ENCODE measurements at places on chromosomes 12 and 14.
A peak's percentile ranks its signal among the peaks of the same experiment; 100 is the strongest.

GRCh38 chr12:104295954-104296353, 7.6 kb upstream of the EID3 start:
- no peak for DNase-seq

GRCh38 chr14:22781301-22781991, 15.0 kb downstream of the OXA1L start:
- no peak for DNase-seq

GRCh38 chr12:80032946-80033345, 66.4 kb upstream of the OTOGL start:
- DNase-seq: no peak

DNA sequence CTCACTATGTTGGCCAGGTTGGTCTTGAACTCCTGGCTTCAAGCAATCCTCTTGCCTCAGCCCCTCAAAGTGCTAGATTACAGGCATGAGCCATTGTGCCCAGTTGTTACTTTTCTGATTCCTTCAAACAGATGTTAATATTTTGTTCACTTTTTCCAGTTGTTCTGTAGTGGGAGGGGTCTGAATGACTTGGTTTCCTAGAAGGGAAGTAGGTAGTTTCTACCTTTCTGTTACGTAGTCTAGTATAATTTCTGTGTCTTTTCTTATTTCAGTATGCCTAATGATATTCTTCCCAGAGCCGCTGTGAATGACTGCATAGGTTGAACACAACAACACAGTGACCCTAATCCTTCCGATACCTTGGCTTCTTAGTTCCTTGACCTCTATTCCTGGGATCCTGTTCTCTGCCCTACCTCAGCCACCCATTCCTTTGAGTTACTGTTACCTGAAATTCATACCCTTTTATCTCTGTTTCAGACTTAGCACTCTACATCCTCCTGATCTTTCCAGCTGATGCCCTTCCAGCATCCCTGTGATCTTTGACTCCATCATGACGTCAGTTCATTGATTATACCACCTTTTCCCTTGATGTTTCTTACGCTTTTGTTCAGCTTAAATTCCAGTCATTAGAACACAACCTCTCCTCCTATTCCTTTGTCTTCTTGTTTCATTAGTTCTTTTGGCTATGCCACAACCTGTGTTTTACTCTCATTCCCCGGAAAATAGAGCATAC, 33.3 kb downstream of the RCOR1 start:
- DNase-seq: no peak

DNA sequence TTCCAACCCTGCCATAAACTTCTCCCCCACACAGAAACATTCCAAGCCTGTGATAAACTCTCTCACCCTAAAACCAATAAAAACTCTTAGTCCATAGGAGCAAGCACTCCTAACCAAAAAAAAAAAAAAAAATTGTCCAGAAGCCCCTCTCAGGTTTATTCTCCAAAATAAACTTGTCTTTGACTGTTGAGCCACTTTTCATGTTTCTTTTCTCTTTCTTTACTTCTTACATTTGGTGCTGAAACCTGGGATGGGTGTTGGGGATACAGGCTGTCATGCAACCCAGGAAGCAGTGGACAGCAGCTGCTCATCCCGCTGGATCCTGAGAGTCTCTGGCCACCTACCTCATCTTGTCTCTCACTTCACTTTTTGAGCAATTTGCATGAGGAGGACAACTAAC, 2.0 kb upstream of the ADAM20 start:
- DNase-seq: no peak

GRCh38 chr12:98090731-98091130, 424.7 kb upstream of the TMPO start:
- no peak for DNase-seq

- peak; percentile 77 for DNase-seq
Observed at GRCh38 chr12:25458047-25458552, 95.0 kb downstream of the LMNTD1 start.

GRCh38 chr14:80770114-80770908, 171.2 kb downstream of the CEP128 start:
- DNase-seq: no peak

GRCh38 chr12:15602051-15602672, 187.0 kb downstream of the EPS8 start:
- no peak for DNase-seq

- no peak for DNase-seq
Observed at GRCh38 chr12:93812626-93813025, 135.5 kb downstream of the CRADD start.

- DNase-seq: no peak
Observed at GRCh38 chr12:80912901-80913770, 24.6 kb downstream of the LIN7A start.

DNA sequence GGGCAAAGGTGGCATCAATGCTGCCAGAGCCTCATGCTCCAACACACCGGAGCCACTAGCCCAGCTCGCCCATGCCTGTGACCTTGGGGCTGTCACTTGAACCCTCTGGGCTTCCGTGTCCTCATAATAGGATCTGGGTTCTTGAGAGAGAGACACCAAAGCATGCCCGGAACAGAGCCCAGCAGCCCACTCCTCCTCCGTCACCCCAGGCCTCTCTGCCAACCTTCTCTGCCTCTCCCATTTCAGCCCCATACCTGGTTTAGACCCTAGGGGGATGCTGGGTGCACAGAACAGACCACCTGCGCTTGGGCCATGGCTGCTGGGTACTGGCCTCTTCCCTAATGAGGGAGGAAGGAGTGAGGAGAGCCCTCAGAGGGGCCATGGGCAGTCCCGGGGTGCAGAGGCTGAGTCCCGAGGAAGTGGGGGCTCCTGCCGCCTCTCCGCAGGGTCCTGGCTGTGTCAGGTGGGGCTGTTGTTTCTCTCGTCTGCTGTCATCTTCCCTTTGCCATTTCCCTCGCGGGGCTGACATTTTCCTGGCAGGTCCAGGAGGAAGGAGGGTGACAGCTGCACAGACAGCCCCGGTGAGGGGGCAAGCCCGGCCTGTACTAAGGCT, 172.4 kb upstream of the RTL1 start:
- no peak for DNase-seq

- DNase-seq: no peak
Observed at GRCh38 chr14:73457924-73458182, 493 bp downstream of the NUMB start.

DNA sequence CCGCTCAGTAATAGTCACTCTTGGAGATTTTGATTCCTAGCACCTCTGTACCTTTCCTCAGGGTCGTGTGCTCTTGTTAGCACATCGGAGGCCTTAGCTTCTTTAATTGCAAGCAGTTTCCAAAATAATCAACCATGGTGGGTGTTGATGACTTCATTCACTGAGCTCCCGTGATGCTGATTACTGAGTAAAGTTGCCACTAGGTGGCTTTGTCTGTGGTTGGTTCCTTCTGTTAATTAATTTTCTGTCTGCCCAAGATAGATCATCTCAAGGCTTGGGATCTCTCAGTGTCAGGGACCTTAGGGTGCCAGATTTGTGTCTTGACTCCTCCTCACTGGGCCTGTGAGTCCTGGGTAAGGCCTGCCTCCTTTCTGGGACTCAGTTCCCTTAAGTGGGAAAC, 54.3 kb downstream of the PTPN11 start:
- DNase-seq: peak; percentile 17

DNA sequence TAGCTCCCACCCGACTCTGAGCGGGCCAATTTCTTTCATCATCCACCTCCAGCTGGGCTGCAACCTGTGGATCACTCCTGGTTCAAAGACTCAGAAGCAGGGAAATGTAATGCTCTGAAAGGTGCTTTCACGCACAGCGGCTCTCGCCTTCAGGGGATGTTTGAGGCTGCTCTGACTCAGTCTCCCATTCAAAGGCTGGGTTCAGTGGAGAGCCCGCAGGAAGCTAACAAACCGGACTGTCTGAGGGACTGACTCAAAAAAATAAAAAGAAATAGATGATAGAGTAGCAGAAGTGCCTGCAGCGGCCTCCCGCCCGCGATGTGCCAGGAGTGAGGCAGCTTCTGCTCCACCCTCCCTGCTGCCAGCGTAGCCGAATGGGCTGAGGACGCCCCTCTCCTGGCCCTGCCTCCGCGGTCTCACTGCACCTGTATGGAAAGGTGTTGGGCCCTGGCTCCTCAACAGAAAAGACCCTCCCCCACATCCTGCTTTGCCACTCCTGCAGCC, 98.0 kb downstream of the GCH1 start:
- no peak for DNase-seq

DNA sequence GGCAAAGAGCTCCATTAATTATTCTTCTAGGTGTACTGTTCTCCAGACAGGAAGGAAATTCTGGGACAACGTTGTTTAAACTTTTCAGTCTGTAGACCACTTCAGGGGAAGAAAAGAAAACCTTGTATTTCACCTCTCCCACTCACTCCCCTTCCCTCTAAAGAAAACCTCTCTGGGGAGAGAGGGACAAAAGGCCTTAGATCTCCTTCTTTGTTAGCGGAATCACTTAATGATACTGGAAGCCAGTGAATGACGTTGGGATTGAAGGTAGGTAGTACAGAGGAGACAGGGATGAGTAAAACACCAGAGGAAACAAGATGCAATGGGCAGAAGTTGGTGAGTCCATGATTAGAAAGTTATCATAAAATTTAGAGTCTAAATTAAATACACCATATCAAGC, 38.7 kb upstream of the SGPP1 start:
- no peak for DNase-seq

GRCh38 chr14:98871796-98872195, 400.2 kb downstream of the BCL11B start:
- no peak for DNase-seq

GRCh38 chr14:99939421-99939820, 125.8 kb upstream of the EVL start:
- DNase-seq: no peak

DNA sequence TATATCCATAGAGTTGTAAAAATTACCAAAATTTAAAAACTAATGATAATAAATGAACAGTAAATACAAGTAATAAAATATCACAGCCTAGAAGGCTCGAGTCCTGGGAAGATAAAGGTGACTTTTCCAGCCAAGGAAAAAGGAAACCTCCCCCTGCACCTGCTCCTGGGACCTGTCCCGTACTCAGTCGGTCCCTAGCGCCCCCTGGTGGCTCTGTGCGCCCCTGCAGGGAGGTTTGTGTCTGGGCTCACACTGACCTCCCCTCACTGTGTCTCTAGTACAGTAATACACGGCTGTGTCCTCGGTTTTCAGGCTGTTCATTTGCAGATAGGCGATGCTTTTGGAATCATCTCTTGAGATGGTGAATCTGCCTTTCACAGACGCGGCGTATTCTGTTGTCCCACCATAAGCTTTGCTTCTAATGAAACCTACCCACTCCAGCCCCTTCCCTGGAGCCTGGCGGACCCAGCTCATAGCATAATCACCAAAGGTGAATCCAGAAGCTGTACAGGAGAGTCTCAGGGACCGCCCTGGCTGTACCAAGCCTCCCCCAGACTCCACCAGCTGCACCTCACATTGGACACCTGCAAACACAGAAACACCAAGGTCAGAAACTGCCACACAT, 1030.4 kb downstream of the TMEM121 start:
- peak; percentile 67 for DNase-seq

- DNase-seq: peak; percentile 36
Observed at GRCh38 chr14:25308244-25308643, 258.3 kb upstream of the STXBP6 start.

- no peak for DNase-seq
Observed at GRCh38 chr12:93895089-93895445, 217.9 kb downstream of the CRADD start.

GRCh38 chr14:55867311-55867710, 250.9 kb upstream of the PELI2 start:
- no peak for DNase-seq

DNA sequence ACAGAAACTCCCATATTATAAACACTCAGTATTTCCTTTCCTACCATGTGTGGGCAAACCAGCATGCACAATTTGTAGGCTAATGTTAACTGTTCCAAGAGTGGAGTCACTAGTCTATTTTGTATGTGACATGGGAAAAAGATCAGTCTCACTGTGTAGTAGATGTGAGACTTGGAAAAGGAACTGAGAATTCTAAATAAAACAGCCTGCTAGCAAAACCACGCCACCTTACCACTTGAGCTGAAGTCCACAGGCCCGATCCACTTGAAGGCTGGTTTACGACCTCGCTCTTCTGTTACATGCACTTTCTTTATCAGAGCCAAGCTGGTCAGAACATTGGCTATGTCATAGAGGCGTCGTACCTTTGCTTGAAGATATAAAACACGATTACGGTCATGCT, 22.5 kb downstream of the E2F7 start:
- no peak for DNase-seq

GRCh38 chr14:72726444-72726843, 167.5 kb downstream of the DPF3 start:
- DNase-seq: no peak

DNA sequence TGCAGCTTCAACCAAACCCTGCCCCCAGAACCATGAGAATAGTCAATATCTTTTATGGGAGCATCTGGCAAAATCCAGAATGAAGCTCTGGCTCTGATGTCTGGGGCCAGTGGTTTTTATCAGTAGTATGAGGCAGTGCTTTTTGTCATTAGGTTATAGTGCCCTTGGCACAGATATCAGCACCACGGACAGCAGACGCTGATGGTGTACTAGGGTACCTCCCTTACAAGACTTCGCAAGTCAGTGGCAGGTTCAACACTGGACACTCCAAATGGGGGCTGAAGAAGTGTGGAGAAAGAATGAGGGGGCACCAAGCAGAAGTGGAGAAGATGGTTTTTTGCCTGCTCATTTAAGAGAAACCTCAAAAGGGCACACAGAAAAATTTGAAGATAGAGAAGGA, 68.2 kb upstream of the E2F7 start:
- peak; percentile 59 for DNase-seq

DNA sequence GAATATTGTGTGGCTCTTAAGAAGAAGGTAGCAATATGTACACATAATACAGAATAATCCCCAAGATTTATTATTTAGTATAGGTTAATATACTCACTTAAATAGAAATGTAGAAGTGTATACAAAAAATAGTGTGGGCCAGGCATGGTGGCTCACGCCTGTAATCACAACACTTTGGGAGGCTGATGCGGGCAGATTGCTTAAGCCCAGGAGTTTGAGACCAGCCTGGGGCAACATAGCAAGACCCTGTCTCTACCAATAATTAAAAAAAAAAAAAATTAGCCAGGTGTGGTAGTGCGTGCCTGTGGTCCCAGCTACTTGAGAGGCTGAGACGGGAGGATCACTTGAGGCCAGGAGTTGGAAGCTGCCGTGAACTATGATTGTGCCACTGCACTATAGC, 15.3 kb upstream of the HVCN1 start:
- DNase-seq: no peak

DNA sequence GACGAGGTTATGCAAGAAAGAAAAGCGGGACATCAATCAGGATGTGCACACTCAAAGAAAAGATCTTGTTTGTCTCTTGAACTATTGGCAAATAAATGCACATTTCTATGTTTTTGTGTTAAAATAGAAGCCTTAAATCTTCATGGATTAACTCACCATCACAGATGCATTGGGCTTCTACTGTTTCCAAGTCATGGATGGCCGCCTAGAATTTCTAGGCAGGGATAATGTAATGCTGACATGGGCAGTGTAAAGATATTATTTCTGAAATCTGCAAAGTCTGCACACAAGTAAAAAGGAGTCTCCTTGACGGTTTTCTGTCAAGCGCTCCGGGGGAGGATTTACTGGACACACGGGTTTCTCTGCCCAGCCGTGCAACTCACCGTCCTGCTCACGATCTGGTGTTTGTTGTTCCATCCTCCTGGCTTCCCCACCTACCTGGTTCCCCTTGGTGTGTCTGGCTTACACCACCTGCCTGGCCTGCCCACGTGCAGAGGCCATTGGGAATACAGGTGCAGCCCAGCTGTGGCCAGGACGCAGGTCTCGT, 103.3 kb upstream of the FZD10 start:
- no peak for DNase-seq
